ENCODE measurements at places on chromosomes 11 and 22.

DNA sequence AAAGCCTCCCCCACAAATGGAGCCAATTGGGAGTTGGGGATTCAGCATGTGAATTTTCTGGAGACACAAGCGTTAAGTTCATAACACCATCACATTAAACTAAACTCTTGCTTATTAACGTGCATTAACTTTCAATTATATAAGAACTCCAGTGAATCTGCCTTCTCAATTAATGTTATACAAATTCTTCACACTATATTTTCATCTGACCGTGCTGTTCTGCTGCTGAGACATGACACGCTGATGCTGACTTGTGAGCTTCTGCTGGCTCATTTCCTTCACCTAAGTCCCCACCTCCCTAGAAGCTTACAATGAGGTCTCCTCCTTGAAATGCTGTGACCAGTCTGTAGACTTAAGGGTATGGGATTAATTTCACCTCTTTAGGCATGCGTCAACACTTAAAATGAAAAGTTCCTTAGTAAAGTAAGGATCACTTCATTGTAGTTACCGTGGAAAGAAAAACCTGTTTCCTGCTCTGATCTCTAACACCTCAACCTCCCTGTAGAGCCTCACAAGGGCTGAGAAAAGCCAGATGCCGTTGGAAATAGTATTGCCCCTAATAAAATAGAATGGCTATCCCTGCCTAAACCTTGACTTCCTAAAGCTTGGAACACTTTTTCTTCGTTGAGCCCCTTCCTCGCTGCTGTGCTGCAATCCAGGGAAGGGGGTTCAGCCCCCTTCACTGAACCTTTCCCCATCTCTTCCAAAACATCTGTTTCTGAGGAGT lies 2.2 kb downstream of the HBG2 start:
- DNase-seq: no peak

DNA sequence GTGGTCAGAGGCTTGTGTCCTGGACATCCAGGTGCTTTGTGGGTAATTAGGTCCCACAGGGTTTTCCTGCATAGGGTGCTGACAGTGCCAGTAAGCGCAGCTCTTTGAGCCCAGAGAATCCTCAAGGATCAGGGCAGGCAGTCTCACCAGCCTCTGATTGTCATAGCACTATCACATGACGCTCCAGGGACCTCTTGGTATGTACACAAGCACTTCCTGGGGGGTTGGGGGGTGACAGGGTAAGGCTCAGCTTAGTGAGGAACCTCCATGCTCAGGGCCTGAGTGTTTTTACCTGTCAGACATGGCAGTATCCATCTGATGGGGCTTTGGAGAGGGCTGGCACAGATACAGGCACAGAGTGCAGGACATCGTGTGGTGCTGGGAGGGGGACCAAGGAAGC lies 27.9 kb upstream of the SUSD2 start:
- no peak for DNase-seq

GRCh38 chr22:49066619-49067018 lies 761.1 kb downstream of the BRD1 start:
- no peak for DNase-seq

DNA sequence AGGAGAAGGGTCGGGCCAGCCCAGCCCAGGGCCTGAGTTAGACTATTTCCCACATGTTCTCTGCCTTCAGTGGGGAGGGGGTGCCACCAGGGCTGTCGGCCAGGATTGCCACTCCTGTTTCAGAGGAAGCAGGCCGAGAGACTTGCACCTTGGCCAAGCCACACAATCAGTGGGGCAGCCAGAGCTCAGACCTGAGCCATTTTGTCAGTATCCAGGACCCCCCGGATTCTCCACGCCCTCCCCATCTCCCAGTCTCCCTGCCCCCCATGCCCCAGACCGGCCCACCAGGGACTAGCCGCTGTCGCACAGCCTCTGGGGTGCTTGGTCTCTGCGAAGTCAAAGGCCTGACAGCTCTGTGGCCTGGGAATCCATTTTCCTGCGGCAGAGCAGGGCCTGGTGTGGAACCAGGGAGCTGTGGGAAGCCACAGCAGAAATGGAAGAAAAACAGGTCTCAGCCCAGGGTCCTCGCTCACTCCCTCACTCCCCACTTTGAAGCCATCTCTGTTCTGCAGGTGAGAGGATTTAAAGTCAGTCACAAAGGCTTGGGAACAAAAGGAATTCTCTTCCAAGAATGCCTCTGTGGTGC lies 25.5 kb upstream of the MGAT3 start:
- DNase-seq: no peak

DNA sequence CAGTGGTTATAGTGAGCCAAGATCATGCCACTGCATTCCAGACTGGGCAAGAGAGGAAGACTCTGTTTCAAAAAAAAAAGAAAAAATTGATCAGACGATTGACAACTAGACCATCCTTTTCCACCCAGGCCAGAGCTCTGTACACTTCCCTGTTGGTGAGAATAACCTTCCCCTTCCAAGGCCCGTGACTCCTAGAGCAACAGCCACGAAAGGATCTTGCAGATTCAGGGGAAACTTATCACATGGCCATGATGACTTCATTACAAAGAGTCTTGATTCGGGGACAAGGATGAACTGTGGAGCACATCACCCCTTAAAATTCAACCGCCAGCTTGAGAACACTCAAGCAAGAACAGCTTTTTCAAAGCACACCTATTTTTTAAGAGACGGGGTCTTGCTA lies 10.3 kb downstream of the CD5 start:
- DNase-seq: no peak

DNA sequence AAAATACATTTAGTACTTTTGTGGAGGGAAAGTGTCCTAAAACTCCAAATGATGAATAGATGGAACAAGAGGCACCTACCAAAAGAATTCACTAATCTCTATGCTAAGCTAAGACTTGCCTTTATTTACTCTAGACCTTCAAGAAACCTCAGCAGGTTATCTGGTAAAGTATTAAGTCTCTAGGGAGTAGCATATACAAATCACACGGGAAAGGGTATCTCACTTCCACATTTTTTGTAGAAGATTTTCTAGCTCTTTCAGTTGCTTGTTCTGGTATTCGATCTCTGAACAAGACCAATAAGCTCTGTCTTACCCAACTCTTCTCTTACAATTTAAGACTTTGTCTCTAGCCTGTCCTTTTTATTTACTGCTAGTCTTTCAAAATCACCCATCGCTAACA lies 18.1 kb upstream of the CADM1 start:
- no peak for DNase-seq

DNA sequence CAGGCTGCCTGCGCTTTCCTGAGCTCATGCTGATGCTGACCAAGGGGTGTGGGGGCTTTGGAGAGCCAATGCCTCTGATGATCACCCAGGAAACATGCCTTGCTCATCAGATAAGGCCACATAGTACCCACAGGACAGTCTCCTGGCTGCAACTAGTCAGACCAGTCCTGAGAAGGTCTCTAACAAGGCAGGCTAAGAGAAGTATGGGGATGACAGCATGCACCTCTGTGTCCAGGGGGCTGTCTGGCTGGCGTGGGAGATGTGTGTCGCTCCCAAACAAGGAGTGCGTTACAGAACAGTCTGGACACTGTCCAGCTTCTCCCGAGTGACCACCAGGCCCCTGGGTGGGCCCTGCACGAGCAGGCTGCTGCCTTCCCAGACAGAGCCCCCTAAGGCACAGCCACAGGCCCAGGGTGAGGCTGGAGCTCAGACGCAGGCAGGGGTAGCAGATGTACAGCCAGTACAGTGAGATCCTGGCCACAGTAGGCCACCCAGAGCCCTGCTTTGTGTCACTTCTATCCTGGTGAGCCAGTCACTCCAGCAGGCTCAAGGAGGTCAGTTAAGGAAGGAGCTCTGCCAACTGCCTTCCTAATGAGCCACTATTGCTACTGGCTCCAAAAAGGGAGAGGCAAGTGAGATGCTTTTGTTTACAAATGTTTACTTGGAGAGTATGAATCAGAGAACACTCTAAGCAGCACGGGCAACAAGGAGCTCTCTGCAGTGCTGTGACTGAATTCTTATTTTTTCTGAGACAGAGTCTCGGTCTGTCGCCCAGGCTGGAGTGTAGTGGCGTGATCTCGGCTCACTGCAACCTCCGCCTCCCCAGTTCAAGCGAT lies 66.0 kb upstream of the CLTCL1 start:
- no peak for DNase-seq

GRCh38 chr22:46929046-46929709 lies 166.7 kb downstream of the TBC1D22A start:
- no peak for DNase-seq

DNA sequence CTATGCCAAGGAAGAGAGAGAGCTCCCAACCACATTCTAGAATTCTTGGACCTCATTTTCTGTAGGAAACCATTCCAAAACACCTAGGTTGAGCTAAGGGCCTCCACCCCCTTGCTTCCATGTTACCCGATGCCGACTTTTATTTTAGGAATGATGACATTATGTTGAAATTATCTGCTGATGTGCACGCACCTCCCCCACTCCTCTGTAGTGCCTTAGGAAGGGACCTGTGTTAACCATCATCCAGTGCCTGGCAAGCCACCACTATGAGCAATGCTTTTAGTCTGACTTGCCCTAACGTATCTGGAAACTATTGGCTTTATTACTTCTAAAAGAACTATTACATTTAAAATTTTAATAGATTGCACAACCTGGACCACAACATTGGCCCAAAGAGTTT lies 42.1 kb downstream of the NCAPD3 start:
- DNase-seq: no peak

DNA sequence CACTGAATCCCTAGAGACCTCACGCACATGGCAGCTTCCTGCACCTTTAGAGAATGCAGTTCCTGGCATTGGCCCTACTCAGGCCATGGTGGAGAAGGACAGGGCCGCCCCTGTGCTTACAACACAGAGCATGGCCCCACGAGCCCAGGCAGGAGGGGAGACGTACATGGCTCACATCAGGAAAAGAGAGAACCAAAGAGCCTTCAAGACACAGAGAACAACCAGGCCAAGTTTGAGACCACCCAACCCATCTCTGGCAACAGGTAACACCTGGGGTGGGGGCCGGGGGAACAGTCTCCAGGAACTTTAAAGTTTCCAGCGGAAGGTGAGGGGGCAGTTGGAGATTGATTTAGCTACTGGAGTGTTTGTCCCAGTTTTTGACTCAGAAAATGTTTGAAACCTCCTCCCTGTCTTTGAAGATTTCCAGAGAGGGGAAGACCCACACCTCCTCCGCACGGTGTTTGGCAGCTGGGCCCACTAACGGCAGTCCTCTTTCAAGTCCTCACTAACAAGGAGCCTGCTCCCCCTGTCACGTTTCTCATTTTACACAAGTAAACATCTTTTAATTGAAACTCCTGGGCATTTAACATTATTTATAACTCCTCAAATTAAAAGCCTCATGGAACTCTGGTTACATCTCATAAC lies 1423.8 kb downstream of the TBC1D22A start:
- DNase-seq: no peak

GRCh38 chr22:50481440-50482106 lies at the start of gene ADM2:
TSS of gene ADM2 (plus strand) at chr22:50481543. CDS start at chr22:50481848, 305 bp downstream.
- no peak for DNase-seq

DNA sequence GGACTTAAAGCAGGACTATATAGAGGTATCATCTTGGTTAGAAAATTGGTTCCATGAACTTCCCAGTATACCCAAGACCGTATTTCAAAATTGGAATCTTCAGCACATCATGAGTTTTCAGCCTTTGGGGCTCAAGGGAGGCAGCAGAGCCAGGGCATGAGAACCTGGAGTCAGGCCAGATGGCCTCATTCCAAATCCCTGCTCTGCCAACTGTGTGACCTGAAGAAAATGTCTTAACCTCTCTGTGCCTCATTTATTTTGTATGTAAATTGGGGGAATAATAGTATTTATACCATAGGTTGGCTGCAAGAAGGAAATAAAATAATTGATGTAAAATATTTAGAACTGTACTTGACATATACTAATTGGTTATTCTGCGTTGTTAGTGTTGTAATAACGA lies 987.6 kb downstream of the TBC1D22A start:
- DNase-seq: no peak

GRCh38 chr11:62981743-62982142 lies 3.0 kb downstream of the SLC22A6 start:
- DNase-seq: no peak

DNA sequence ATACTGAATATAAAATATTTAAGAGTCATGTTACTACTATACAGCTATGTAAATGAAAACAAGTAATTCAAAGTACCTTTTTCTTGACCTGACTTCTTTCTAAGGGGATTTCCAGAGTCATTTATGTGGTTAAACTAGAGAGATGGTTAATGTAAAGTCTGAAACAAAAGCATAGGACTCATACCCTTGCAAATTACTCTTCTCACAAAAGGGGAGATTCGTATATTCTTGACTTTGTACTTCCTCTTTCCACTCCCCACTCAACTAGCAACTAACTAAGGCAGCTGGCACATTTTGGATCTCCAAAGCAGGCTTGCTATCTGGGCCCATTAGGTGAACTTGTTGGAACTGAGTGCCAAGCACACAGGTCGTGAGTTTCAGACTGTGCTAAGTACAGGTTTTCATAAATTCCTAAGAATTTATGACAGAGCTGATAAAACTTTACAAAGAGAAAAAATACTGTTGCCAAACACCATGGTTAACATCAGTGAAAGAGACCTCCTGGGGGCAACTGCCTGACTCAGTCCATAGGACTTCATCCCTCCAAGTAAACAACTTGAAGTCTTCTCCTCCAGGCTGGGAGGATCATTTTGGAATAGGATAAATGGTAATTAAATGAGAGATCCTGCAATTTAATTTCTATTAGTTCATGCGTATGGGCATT lies 77.0 kb upstream of the DDI1 start:
- DNase-seq: no peak
